Stimulated activated CD8-positive, alpha-beta memory T cell treated with anti-CD3 and anti-CD28 coated beads, Interleukin-4, amount 100 ng/mL, for 4 hours (primary cell): ENCODE measurements at places on chromosomes 16 and 17.

DNA sequence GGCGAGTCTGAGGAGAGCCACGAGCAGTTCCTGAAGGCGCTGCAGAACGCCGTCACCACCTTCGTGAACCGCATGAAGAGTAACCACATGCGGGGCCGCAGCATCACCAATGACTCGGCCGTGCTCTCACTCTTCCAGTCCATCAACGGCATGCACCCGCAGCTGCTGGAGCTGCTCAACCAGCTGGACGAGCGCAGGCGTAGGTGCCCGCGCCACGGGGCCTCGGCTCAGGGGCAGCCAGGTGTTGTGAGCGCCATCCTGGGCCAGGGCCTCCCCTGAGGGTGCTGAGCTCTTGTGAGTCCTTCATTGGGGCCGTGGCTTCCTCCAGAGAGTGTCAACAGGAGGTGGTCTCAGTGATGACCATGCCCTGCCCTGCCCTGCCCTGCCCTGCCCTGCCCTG is 7.4 kb upstream of the MRPL12 start:
- DNase-seq, result no peak

- no peak for DNase-seq
These were observed 59.4 kb downstream of the NUP93 start for GRCh38 chr16:56789360-56789759.

GRCh38 chr17:7436556-7437368 is 1.5 kb downstream of the TMEM102 start:
- no peak for DNase-seq

DNA sequence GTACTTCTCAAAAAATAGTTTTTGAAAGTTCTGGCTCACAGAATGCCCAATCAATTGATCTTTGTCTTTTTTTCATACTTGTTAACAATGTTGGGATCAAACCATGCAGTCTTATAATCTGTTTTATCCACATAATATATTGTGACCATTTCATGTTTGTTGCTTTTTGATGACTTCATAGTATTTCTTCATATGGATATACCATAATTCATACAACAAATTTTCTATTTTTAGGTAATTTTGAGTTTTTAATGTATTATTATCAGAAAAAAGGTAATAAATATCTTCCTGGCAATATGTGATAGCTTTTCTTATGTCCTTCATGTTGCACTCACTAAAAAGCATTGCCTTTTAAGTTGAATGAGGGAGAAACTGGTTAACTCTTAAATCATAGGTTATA is 44.8 kb downstream of the TBC1D26 start:
- no peak for DNase-seq

- DNase-seq, result no peak
These were observed 29.6 kb upstream of the PVALEF start for GRCh38 chr17:81135505-81136278.

GRCh38 chr17:38428643-38429371 is 543 bp downstream of the ARHGAP23 start:
- DNase-seq, result no peak

DNA sequence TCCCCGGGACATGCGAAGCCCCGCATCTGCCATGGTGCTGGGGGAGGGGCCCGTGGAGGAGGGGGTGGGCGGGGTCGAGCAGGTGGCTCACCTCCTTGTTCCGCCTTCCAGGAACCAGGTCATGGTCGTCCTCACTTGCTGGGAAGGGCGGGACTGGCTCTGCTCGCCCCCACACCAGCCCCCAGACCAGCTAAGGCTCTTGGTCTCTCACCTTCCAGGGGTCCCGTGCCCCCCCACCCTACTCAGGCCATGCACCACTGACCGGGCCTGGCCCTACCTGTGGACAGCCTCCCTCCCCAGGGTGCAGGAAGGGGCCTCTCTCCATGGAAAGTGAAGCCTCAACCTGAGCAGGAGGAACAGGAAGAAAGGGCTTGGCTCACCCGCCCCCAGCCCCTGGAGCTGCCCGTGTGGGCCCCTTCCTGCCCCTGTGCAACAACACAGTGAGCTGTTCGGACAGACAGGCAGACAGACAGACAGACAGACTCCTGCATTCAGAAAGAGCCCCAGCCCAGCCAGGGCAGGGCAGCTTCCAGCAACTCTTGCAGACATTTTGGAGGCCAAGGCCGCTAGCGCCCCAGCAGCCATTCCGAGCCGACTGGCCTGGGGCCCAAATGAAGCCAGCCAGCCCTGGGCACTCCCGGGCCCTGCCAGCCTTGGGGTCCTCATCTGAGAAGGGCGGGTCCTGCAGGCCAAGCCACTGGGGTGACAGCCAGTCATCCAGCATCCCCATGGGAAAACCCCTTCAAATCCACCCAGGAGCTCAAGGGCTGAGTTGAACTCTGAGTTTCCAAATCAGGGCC is 8.1 kb upstream of the KREMEN2 start:
- DNase-seq, result no peak

GRCh38 chr17:27531469-27531961 is 75.3 kb downstream of the KSR1 start:
- DNase-seq, result no peak

DNA sequence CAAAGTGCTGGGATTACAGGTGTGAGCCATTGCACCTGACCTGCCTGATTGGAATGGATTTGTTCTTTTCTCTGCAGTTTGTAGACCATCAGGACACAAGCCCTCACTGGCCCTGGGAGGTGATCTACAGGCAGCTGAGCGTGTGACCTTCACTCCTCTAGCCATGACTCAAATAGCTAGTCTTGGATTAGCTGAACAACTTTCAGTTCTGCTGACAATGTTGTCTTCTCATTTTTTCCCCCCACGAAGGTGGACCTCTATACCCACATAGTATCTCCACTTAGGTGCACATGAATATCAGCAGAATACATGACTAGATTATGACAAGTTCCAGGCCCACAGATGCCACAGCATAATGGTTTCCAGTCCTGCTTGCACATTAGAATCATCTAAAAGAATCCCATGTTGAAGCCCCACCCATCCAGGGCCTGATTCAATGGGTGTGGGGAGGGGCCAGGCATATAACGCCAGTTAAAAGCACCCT is 36.8 kb downstream of the HS3ST3B1 start:
- no peak for DNase-seq

DNA sequence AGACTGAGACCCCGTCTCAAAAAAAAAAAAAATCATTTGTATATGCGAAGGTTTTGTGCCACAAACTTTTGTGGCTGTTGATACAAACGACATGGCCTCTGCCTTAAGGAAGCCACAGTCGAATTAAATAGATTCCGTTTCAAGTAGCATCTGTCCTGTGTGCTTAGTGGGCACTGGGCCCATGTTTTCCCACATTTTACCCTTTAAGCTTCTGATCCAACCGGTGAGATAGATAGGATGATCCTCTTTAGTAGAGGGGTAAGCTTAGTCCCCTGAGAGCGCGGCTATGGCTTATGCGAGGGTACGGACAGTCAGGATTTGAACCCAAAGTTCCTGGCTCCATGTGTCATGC is 776 bp upstream of the TMEM219 start:
- no peak for DNase-seq

DNA sequence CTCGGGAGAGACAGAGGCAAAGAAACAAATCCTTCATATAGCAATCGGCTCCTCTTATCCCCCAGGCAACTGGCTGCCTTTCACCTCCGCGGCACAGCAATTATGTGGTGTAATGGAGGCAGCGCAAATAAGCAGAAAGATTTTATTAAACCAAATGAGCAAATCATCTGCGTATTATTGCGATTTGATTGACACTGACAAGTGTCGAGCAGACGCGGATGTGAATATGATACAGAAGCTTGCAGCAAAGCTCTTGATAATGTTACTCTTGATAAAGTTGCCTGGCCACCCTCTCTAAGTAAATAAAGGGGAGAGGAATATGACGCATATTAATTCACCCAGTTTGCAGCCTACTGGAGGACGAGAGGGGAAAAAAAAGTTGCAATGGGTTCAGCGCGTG is 26.5 kb upstream of the AKTIP start:
- no peak for DNase-seq

GRCh38 chr17:82959242-82959930 is 119.6 kb upstream of the ZNF750 start:
- DNase-seq, result no peak

GRCh38 chr17:38731526-38732294 is 1.6 kb downstream of the CISD3 start:
- DNase-seq, result no peak

DNA sequence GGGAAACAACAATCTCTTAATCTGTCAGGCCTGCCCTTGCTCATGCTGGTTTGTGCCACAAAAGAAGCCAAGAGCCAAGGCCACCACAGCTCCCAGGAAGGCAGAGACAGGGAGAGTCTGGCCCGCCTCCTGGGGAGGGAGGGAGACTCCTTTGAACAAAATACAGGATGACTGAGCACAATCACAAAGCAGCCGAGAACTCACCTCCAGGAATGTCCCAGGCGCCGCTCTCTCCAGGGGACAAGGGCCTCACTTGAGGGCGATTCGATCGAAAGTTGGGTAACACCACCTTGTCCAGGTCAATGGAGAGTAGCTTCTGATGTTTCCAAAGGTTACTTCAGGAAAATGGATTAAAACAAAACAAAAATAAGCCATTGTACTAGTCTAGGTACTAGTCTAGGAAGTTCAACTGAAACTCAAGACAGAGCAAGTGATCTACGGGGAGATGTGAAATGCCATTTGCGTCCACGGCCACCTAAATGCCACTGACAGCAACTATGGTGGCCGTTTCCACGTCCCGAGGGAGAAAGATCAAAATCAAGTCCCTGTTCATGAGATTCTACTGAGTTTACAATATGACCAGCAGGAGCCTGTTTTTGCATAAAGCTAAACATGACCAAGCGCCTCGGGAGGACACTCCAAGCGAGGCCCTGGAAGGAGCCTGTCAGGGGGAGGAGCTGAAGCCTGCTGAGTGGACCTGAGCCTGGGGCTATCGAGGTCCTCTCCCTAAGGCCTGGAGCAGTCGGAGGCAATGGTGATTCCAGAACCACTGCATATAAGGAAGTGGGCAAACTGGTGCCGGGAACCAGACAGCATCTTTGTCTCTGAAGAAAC is 13.4 kb upstream of the SLC38A8 start:
- no peak for DNase-seq

DNA sequence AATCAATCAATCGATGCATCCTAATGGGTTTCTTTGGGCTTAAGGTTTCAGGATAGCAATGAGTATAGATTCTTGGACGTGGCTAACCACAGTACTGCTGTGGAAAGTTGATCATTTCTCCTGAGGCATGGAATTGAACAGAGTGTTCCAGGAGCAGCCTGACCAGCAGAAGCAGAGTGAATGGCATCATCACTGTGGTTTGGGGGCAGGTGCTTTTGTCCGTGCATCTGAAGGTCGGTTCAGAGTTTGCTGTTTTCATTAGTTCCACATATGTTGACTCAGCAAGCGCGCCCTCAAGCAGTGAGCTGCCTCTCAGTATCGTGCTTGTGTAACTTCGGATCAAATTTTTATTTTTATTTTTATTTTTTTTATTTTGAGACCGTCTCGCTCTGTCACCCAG is 24.9 kb downstream of the KIAA0513 start:
- no peak for DNase-seq

- DNase-seq, result no peak
These were observed 23.6 kb downstream of the ABCA6 start for GRCh38 chr17:69117855-69118784.

- DNase-seq, result no peak
These were observed 61.6 kb downstream of the SKAP1 start for GRCh38 chr17:48368352-48368908.

DNA sequence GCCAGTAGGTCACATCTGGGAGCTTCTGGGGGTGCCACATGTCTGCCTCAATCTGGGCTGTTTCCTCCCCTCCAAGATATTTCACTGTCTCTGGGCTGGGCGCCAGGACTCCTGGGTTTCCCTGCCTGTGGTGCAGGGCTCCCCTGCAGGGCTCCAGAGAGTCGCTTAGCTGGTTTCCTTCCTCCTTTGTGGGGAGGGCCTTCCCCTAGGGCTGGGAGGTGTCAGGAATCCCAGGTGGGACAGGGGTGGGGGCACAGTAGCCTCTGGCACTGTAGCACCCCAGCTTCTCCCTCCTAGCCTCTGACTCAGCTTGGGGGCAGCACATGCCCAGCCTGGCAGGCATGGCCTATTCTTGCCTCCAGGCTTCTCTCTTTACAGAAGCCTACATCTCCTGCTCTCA is 2.6 kb downstream of the RARA start:
- DNase-seq, result no peak

GRCh38 chr17:46195939-46196716 is 2.9 kb upstream of the KANSL1 start:
- no peak for DNase-seq

DNA sequence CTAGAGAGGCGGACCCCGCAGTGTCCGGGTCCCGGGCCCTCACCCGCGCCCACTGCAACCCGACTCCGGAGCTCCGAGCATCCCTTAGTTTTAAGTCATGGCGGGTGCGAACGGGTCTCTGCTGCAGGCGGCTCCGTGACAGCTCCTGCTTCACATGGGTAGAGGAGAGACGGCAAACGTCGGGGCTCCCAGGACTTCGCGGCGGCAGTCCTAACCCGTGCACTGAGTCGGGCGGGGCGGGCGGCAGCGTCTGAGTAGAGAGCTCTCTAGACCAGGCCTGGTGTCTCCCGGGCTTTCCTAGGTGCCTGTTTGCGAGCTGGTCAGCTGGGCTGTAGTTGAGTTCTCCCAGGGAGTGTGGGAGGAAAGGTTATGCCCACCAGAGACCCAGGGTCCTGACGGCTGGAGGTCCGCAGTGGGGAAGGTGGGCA is 345 bp downstream of the TSC2 start:
- no peak for DNase-seq

DNA sequence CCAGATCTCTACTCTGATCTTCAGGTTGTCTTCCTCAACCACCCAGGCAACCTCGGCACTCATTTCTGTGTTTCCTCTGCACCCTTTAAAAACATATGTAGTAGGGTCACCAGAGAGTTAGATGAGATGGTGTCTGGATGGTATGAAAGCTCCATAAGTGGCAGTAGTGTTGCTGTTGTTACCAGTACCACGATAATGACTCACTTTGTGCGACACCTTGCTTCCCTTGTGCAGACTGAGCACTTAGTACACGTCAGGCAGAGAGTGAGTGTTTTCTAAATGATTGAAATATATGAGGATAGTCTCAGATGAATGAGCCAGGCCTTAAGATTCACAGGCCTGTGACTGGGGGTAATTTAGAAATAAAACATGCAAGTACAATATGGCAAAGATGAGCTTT is 188.7 kb downstream of the MAF start:
- no peak for DNase-seq

GRCh38 chr17:45718791-45719190 is 65.3 kb upstream of the CRHR1 start:
- no peak for DNase-seq

DNA sequence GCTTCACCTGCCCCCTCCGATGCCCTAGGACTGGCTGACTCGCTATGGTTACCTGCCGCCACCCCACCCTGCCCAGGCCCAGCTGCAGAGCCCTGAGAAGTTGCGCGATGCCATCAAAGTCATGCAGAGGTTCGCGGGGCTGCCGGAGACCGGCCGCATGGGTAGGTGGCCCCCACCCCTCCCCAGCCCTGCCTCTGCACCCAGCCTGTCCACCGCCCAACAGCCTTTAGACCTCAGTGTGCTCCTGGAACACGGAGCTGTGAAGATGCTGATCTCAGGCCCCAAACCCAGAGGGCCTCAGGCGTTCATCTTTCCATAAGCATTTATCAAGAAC is 993 bp downstream of the MMP25 start:
- DNase-seq, result no peak

- no peak for DNase-seq
These were observed 6.0 kb upstream of the EZH1 start for GRCh38 chr17:42750739-42751344.
